ENCODE measurements at places on chromosomes 7 and 10.

DNA sequence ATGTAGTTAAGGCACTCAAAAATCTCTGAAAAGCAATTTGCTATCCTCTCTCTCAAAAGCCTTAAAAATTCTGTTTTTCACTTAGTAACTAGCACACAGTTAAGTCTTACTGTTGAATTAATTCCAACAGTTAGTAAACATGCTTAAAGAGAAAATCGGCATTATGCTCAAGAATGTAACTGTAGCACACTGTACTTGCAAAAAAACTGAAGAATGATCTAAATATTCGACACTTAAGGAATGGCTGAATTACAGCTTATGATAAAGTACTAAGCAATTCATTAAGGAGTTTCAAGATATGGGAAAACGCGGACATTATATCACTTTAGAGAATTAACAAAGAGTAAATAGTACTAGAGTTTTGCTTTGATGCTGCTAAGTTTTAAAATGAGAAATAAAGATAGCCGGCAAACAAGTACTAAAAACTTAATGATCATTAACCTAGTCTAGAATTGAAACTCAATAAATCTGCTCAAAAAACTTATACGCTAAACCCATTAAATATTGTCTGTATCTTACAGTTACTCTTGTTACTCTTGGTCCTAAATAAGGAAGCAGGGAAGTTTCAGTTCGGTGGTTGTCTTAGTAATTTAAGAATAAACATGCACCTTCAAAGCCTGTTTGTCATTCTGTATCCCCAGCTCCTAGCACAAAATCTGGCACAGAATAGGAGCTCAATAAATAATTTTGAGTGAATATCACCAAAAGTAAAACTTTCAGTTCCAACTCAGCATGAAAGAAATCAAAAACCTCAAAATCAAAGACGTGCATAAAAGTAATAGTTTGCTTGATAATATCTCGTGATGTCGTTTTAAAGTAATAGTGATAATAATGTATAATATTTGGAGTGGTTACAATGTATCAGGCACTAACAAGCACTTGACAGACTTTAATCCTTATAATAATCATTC, 1.2 kb downstream of the TRDMT1 start:
- DNase-seq, result no peak

DNA sequence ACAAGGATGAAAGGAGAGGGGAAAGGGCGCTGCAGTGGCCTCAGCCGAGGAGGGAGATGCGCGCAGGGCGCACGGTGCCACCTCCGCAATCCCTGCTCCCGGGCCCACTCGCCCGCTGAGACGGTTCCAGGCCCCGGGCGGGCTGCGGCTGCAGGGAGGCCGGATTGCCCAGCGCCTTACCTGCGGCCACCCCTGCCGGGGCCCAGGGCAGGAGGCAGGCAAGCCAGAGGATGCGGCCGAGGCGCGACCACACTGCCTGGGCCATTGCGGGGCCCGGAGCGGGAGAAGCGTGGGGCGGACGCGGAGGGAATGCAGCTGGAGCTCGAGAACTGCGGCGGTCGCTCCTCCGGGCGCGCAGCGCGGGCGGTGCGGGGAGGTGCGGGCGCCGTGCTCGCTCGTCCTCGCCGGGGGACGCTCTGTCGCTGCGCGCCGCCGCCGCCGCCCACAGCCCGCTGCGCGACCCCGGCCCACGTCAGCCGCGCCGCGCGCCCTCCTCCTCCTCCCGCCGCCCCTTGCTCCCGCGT, at the start of gene TMEM130:
TMEM130 (minus strand) TSS at position 418 of the 524 bp plus-strand sequence; CDS start at position 265, 153 bp downstream.
- DNase-seq, result no peak

GRCh38 chr7:117645481-117646165, 165.8 kb downstream of the CFTR start:
- no peak for DNase-seq

- DNase-seq, result no peak
Measured at GRCh38 chr10:22637491-22637890, 76.9 kb downstream of the PIP4K2A start.

- DNase-seq, result no peak
Measured at GRCh38 chr7:108667216-108667615, 97.5 kb downstream of the DNAJB9 start.

DNA sequence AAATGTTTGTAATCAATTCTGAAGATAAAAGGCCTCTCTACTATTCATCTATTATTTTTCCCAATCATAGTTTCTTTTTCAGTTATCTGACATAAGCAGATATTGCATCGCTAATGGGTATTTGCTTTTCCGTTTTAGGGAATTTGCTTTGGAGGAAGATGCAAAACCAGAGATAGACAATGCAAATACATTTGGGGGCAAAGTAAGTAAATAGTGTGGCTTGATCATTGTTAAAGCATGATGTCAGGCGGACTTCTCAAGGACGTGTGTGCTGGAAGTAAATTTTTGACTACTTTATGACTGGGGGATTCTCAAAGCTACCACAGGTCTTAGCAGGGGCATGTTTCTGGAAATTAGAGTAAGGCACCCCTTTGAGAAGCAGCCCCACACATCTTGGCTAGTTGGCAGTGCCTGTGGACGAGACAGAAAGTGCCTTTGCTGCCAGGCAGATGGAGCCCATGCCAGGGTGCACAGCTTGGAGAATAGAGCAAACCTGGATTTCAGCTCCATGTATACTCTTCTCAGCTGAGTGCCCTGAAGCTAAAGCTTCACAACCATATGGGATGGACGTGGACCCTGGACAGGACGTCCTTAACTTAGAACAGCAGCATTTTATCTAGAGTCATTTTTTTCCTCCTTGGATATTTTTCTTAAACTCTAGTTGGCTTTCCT, 68.6 kb downstream of the SRI start:
- no peak for DNase-seq

DNA sequence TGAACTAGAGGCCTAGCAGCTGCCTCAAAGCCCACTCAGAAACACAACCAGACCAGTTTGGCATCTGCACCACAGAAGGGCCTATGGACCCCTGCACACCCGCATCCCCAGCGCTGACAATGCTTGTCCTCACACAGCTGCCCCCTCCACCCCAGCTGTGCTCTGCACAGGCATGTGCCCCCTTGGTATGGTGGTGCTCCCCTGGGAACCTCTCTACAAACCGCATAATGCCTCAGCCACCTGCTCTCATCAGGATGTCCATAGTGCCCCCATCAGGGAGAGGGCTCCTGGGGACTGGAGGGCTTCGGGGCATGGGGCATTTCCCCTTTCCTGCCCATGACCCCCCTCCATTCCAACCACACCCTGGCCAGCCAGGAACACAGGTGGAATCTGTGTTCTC, 347.5 kb downstream of the GRID1 start:
- no peak for DNase-seq

GRCh38 chr10:1393481-1393880, 337.3 kb downstream of the WDR37 start:
- DNase-seq, result no peak

- no peak for DNase-seq
Measured at GRCh38 chr10:60992636-60993035, 48.7 kb upstream of the RHOBTB1 start.
